ENCODE measurements at places on chromosomes 3 and 15. TPM values are rescaled to one million over a fixed set of nuclear protein-coding genes. Genes with fewer than 3 reads are reported as not detected.

ACSBG1 gene
- total RNA-seq, result not detected

MAGI1 gene
- total RNA-seq, result 12.8 TPM

GOLGA8G gene
- not detected for total RNA-seq

CX3CR1 gene
- not detected for total RNA-seq

WDR76 gene
- 3.4 TPM for total RNA-seq

SEMA3F gene
- 6.5 TPM for total RNA-seq

CLN6 gene
- total RNA-seq, result 15.3 TPM

A4GNT gene
- total RNA-seq, result not detected

IGSF10 gene
- 3.4 TPM for total RNA-seq

CTXN2 gene
- not detected for total RNA-seq

RASGRP1 gene
- total RNA-seq, result 1.8 TPM

ILDR1 gene
- total RNA-seq, result not detected

USP50 gene
- total RNA-seq, result not detected

TPRG1 gene
- 5.8 TPM for total RNA-seq

TRPC1 gene
- 5.4 TPM for total RNA-seq

CSPG5 gene
- not detected for total RNA-seq

POLQ gene
- 0.36 TPM for total RNA-seq

LCMT2 gene
- total RNA-seq, result 6.5 TPM

ANKRD63 gene
- total RNA-seq, result not detected

TRIM59 gene
- 6.7 TPM for total RNA-seq

RPL15 gene
- 3,193 TPM for total RNA-seq

CDHR4 gene
- total RNA-seq, result not detected

EIF4E3 gene
- total RNA-seq, result 1.5 TPM

BLM gene
- total RNA-seq, result 1.6 TPM

MUC4 gene
- total RNA-seq, result not detected

EFHB gene
- 0.54 TPM for total RNA-seq

TFG gene
- total RNA-seq, result 159 TPM

SSUH2 gene
- not detected for total RNA-seq

PSTPIP1 gene
- not detected for total RNA-seq

Measured in cardiac atrium fibroblast (primary cell).